LoVo (cell line): ENCODE measurements at places on chromosomes 6 and 20.

- peak; percentile 75 for DNase-seq
Measured at GRCh38 chr6:125154761-125155135, 1.2 kb downstream of the TPD52L1 start.

DNA sequence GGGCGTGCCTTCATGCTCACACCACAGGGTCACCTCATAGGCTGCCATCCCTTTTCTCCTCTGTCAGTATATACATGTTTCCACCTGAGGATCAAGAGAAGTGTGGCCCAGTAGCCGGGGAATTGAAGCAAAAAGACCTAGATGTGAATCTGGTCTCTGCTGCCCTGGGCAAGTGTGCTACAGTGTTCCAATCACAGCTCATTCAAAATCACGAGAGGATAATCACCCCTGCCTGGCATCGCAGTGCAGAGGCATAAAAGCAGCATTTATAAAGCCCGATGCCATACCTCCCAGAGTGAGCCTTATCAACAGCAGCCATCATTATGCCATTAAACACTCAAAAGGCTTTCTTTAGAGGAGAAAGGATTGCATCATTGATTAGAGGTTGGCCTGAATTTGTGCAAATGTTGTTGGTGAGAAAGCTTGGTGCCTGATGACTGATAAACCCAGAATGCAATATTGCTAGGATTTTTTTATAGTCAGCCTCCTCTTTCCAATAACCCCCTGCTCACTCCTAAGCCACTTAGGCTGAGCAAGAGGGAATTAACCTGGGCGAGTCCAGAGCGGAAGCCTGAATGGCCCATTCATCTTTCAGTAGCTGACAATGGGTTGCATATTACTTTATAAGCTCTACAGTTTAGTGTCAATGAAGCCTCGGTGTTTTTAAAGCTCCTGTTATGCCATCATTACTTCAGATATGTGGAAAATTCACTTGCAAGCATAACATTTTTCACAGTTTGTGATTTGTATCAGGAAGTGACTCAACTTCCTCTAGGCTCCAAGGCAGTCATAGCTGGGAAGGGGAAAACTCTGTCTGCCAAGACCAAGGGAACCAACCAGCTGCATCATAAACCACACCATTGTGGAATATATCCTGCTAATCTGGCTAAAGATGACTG, 92.5 kb upstream of the NXT1 start:
- DNase-seq = no peak

DNA sequence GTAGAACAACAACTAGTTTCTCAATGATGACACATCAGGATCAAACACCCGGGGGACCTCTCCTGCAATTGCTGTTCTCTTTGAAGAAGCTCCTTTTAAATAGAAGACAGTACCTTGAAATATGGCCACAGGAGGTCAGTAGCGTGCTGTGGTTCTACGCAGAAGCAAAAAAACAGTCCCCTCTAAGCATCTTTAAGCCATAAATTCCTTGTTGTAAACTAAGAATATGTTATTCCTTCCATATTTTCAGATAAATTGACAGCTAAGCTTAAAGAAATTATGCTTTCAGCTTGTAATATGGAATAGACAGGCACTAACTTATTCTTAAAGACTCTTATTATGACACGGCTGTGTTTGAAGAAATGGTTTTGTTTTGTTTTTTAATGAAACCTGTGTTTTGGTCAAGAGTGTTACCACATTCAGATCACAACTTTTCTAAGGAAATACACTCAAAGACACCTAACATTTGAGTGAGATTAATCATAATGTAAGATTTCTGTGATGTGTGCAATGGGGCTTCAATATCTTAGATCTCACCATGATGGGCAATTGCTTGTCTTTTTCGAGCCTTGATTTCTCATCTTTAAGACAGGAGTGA, 49.7 kb upstream of the IL20RA start:
- peak; percentile 74 for DNase-seq

- DNase-seq = no peak
Measured at GRCh38 chr6:13263669-13264068, 64.7 kb downstream of the TBC1D7 start.

GRCh38 chr6:95581073-95581472, 3.7 kb downstream of the MANEA start:
- no peak for DNase-seq

GRCh38 chr6:157148391-157149323, 174.7 kb downstream of the TMEM242 start:
- no peak for DNase-seq

DNA sequence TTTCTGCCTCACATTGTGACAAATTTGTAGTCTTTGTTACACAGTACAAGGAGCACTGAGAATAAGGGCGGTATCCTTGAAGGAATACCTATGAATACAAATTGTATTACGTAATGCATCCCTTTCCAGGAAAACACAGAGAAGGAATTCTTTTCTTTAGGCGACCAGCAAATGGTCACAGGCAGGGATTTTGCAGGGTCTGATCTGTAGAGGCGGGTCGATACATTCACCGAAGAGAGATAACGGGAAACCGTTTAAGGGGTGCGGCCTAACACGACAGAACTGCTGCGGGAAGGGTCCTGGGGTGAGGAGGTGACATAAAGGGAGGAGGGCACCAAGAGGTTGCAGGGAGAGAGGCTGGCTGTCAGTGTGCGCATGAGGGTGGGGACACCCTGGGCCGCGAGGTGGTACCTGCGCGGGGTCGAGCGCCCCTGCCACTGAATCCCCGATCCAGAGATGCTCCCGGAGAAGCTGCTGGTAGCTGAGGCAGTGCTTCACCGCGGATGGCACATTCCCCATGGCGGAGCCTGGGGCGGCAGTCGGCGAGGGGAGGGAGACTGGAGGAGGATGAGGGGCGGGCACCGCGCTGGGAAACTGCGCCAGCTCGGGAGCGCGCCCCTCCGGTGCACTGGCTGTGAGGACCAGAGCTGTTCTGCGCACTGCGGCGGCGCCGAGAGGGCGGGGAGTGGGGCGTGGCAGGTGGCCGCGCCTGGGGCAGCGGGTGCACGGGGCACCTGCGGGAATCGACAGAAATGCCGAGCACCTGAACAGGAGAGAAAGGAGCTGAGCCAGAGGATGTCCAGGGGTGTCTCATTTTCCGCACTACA, at the start of gene HMGCLL1:
Gene HMGCLL1 (minus strand): TSS at position 656 of the 827 bp plus-strand sequence. CDS start 137 bp downstream, at position 519.
- DNase-seq = no peak

DNA sequence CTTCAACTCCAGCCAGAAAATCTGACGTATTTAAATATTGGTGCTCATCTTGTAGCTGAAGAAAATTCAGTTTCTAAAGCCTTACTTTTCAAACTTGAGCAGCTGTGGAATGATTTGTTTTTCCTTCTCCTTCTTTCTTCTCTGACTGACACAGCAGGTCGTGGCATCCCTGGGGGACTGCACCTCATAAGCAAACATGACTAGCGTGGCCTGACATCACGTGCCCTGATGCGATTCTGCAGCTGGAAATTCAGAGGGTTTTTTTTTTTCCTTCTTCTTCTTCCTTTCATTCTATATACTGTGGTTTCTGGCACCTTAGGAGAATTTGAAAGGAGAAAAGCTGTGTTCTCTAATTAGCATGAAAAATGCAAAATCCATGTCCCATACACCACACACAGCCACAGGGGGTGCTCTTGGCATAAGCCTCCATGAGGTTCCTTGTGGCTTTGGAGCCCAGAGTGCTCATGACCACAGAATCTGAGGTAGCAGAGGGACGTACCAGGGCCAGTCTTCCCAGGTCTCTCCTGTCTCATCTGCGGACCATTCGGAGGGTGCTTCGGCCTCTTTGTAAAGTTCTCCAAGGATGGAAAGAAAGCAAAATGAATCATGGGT, 258.5 kb upstream of the CDH4 start:
- no peak for DNase-seq

DNA sequence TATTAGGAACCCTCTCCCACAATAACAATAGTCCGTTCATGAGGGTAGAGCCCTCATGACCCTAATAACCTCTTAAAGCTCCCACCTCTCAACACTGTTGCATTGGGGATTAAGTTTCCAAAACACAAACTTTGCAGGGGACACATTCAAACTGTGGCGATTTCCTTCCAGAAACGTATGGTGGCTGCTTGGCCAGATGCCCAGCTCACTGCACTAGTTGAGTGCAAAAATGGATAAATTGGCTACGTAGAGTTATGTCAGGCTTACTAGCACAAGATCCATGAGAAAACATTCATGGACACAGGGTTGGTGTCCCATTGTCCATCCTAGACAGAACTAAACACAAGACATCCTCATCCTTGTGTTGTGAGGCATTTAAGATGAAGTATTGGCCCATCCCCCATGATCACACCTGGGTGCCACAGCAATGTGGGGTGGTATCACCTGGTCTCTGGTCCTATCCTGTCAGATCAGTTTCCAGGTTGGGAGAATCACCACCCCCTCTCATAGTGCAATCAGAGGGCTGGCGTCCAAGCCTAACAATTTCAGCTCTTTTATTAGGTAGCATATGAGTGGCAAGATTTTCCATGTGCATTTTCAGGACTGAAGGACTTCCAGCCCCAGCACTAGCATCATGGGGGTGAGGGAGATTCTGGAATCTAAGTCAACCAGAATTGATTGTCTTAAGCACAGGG, 63.4 kb upstream of the ELOVL5 start:
- no peak for DNase-seq

- no peak for DNase-seq
Measured at GRCh38 chr6:2793534-2794151, 28.4 kb downstream of the WRNIP1 start.

DNA sequence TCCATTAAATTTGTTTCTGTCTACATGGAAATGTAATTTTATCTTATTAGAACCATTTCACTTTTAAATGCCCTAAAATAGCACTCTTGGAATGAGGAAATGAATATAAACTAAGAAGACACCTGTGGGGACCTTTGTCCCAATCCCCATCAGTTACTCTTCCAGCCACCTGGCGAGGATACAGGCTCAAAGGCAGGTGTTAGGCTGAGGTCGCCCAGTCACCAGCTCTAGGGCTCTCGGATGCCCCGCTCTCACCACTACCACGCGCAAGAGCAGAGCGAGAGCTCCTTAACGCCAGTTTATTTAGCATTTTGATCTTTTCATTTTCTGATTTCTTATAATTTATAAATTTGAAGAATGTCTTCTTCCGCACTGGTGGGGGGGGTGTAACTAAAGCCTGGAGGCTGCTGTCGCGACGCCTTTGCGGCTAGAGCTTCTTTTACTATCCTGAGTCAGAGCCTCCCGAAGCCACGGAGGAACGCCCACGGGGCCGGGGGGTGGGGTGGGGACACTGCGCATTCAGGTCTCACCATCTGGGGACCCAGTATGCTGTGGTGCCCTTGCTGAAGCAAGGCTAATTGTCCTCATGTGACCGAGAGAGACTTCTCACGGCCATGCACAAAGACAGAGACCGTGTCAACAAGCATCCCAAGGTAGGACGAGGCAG, 38.7 kb upstream of the AFDN start:
- no peak for DNase-seq

GRCh38 chr6:163533443-163533842, 118.9 kb downstream of the QKI start:
- no peak for DNase-seq

DNA sequence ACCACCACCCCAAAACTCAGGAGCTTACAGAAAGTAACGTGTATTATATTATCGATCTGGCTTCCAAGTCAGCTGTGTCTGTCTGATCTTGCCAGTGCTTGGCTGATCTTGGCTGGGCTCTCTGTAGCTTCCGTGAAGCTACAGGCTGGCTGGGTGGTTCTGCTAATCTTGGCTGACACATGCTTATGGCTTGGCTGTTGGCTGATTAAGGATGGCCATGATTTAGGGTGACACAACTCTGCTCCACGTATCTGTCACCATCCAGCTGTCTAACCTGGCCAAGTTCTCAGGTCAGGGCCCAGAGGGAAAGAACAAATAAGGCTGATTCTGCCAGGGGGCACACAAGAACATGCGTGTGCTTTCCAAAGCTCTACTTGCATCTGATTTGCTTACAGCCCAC, 64.7 kb upstream of the PRL start:
- DNase-seq = no peak

GRCh38 chr20:14824996-14825395, 487.6 kb upstream of the FLRT3 start:
- DNase-seq = no peak

- DNase-seq = no peak
Measured at GRCh38 chr6:158011980-158012566, 30.4 kb downstream of the SYNJ2 start.

DNA sequence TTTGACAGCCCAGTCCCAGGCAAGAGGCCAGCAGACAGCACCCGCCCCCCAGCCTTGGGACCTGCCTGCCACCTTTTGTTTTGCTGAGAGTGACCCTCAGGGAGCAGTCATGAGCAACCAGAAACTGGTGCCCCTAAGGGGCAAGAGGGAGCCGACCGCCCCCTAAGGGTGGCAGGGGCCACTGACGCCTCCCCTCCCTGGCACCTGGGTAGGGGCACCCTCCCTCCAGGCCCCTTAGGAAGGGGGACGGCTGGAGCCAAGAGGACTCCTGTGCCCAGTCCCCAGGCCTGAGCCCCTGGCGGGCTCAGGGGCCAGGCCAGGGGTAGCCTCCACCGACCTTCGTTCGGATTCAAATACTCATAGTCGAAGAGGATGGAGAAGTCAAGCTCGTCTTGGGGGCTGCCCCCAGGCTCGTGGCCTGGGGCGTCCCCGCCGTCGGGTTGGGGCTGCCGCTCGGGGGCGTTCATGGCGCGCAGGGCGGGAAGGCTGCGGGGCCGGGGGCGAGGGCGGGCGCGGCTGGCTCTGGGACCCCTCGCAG, 417 bp downstream of the NFATC2 start:
- no peak for DNase-seq

- no peak for DNase-seq
Measured at GRCh38 chr6:157569543-157569942, 188.6 kb downstream of the ZDHHC14 start.

- DNase-seq = no peak
Measured at GRCh38 chr6:16419636-16420336, 181.4 kb downstream of the GMPR start.

GRCh38 chr6:162526960-162527359, 200.6 kb downstream of the PRKN start:
- no peak for DNase-seq

DNA sequence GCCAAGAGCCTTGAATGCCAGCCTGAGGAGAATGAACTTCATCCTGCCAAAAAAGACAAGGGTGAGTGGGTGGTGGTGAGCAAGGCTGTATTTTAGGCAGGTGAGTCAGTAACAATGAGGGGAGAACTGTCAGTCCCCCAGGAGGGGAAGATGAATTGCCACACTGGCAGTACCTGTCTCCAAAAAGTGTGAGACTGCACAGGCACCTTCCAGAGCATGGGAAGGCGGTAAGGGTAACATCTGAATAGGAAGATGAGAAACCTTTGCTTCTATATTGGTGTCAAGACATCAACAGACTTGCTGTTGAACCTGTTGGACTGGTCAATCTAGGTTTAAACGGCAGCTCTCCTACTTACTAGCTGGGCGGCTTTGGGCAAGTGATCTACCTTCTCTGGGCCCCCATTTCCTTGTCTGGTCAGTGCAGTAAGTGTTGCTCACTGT, 30.9 kb downstream of the STK35 start:
- DNase-seq = no peak

- DNase-seq = no peak
Measured at GRCh38 chr6:36132246-36132895, 2.1 kb downstream of the MAPK13 start.
